Nucleus accumbens (tissue), 56 donors: ENCODE measurements at places on chromosomes 16 and 17.

GRCh38 chr16:60181536-60181935 is 1447.4 kb upstream of the GOT2 start:
- no peak for DNase-seq

DNA sequence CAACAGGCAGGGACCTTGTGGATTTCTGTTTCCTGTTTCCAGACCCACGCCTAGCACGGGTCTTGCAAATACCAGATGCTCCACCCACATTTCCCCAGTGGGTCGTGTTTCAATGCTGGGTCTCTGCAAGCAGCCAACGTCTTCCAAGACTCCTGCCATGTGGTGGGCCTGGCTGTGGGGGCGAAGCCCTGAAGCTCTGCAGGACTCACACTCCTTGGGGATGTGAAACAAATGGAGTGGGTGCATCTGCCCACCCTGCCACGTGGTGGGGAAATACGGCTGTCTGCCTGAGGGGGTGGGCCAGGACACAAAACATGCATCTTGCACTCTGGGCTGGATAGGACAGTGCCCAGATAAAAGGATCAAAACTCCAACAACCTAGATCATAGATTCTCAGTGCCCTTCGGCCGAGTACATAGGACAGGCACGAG is 32.6 kb downstream of the FA2H start:
- no peak for DNase-seq

DNA sequence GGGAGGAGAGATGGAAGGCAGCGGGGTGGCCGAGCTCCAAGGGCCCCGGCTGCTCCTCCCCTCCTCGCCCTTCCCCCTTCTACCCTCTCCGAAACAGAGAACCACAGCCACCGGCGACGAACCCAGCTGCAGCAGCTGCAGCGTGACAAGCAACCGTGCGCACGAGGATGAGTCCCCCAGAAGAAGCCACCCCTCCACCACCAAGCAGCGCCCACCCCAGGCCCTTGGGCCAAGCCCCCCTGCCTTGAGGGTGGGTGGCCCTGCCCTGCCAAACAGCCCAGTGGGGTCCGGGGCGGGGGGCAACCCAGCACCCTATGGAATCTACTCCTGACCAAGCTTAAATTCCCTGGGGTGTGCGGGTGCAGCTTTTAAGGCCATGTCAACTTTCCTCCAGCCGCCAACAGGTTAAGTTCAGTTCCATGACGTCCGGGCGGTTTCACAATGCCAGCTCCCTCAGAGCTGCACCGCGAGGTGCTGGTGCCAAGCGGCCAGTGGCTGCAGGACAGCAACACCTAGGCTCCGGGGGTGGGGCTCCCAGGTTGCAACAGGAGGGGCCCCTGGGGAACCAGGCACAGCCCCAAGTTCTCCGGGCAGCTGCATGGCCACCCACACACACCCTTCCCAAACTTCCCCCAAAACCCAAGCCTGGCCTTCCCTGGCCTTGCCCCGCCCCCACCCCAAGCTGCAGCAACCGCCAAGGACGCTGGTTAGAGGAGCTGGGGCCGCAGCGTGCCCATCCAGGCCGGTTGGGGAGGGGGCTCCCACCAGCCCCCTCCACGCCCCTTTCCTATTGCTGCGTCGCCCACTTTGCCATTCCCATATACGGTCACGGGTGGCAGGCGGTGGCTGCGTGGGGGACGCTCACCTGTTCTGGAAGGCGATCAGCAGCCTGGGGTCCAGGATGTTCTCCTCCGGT is 2.0 kb downstream of the CBX4 start:
- no peak for DNase-seq

- no peak for DNase-seq
Measured at GRCh38 chr17:57614742-57615141, 130.4 kb downstream of the CCDC182 start.

DNA sequence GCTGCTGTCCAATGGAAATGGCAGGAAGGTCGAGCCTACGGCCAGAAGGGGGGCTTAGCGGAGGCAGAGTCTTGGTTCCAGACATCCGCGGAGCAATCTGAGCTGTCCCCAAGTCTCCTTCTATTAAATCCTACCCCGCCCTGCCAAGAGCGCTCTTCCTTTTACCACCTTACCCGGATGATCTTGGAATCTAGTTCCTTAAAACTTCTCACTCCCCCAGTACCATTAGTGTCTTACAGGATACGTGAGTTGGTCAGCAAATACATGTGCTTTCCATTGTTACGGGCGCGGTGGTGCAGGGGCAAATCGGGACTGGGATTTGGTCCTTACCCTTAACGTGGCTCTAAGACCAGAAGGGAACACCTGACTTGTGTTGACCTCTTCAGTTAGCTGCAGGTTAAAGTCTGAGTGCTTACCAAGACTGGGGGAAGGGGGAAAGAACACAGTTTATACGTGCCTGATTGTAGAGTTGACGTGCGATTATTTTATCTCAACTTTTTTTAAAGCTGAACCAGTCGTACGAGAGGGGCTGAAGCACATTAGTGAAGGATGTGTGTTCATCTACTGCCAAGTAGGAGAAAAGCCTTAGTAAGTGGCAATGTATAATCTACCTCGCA is 495 bp downstream of the TXNDC17 start:
- DNase-seq: no peak

DNA sequence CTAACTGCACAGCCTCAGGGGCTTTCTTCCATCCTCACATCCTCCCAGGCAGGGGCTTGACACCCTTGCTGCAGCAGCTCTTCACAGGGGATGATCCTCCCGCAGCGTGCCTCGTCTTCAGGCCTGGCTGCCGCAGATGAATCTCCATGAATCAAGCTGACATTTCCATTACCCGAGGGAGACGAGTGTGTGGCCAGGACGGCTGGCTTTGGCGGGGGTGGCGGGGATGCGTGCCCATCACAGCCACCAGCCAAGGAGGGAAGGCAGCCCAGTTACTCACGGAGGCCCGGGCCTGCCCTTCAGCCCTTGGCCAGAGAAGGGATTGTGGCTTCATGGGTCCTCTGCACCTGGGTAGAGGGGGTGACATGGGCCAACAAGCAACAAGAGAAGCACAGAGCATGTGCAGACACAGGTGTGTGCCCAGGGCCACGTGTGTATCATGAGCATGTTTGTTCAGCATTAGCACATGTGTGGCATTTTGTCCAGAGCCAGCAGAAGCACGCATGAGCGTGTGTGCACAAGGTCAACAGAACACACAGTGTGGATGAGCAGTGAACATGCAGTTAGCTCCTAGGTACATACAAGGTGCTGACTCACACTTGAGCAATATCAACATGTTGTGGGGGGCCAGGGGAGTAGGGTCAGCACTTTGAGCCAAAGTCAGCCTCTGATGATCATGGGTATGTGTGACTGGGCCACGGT is 236.4 kb downstream of the KATNIP start:
- no peak for DNase-seq

DNA sequence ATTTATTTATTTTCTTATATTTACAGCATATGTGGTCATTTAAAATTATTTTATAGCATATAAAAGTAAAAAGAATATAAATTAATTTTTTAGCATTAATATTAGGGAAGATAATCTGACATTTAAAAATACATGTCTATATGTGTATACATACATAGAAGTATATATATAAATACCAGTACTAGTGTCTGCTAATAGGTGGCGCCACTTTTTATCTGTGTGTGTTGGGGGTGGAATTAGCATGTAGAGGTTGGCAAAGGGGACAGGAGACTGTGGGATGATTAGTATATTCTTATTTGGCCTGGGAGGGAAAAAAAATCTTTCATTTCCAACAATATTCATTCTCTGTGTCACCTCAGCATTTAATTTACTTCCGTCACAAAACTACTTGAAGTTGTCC is 359.1 kb downstream of the WWOX start:
- DNase-seq: no peak

- DNase-seq: no peak
Measured at GRCh38 chr16:29876217-29876593, 13.2 kb upstream of the CDIPT start.

GRCh38 chr16:68790130-68790761 is 53.1 kb upstream of the TANGO6 start:
- no peak for DNase-seq

- DNase-seq: no peak
Measured at GRCh38 chr17:78202666-78203065, 11.4 kb upstream of the BIRC5 start.

DNA sequence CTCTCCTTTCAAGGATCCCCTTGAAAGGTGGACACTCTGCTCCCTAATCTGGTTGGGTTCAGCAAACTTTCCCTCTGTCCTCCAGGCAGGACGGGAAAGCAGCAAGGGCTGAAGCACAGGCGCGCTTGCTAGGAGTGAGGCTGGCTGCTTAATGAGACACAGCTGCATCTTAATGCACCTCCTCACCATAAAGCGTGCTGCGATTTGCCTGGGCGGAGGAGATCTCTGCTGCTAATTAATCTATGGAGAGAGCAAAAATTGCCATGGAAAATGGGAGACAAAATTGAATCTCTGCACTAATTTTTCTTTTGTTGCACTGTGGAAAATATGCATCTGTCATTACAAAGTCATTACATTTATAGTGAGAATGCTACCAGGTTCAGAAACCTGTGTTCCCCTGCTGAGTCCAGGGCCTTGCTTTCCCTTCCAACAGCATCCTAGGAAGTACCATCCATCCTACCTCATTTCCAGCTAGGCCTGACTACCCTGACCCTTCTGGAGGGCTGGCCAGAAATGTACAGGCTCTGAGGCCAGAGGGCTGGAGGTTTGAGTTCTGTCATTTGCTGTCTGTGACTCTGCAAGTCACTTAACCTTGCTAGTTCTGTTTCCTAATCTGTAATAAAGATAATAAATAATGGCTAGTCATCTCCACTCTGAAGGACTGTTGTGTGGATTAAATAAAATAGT is 43.5 kb upstream of the BCAR1 start:
- no peak for DNase-seq

- no peak for DNase-seq
Measured at GRCh38 chr16:506246-506546, 21.3 kb upstream of the CAPN15 start.

DNA sequence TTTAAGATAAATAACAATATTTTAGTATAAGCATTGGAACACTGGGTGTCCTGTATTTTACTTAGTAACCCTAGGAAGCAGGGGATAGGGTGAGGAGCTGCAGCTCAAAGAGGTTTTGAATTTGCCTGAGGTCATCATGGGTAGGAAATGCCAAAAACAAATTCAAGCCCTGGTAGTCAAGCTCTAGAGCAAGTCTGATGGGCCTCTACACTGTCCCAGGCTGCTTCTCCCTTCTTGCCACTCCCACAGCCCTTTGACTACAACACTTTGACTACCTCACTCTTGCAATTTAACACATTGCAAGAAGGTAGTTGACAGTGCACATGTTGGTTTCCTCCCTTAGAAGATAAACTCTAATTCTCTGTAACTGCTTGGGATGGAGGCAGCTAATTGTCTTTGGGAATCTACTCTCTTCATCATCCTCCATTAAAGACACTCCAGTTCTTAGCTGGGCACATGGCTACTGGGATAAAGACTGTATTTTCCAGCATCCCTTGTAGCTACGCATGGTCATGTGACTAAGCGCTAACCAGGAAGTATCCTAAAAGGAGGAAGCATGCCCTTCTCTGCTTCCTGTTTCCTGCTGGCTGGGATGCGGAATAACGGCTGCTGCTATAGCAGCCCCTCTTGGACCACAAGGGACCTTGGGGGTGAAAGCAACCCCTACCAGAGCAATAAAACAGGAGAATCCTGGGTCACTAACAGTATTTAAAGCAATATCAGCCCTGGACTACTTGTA is 30.7 kb upstream of the SSTR2 start:
- no peak for DNase-seq

- DNase-seq: no peak
Measured at GRCh38 chr16:21638573-21638975, 13.8 kb downstream of the IGSF6 start.

DNA sequence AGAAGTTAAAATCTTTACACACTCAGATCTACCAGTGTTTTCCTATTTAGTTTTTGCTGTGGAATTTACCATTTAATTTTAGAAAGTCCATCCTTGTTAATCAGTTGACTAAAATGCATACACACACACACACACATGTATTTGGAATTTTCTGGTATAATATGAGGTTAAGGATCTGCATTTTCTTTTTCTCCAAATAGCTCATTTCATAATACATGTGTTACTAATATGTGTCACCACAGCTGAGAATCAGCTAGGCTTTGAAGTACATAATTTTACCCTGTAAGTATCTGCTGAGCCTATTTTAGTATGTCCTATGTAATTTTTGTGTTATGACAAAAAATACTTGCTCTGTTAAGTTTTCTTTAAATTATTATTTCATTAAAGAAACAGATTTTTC is 143.2 kb downstream of the PHKB start:
- no peak for DNase-seq

GRCh38 chr17:60358606-60359225 is 33.2 kb downstream of the USP32 start:
- no peak for DNase-seq

DNA sequence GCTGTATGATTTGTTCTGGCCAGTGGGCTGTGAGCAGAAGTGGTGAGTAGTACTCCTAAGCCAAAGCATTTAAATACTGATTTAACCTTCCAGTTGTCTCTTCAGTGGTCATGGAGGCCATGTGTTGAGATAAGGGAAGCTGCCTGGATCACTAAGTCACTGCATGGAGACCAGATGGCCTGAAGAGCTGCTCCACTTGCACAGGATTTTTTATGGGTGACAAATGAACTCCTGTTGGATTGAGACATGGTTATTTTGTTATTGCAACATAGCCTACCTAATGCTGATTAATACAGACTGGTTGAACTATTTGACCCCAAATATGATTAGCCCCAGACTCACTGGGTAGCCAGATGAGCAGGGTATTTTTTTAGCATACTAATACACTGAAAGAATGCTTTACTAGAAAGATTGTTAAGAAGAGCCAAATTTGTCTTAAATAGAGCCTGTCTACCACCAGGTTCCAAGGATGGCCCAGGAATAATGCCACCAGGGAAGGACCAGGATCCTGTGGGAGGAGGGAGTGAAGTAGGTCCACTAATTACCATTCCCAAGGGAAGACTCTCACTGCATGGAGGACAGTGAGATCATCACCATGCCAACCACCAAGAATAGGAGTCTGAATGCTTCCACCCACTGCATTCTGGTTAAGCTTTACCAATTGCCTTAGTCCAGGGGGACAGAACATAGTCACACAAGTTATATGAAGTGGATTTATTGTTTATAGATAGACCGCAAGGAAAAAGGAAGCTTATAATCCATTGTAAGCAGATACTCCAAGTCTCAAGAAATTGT is 187.4 kb upstream of the IRX6 start:
- no peak for DNase-seq

DNA sequence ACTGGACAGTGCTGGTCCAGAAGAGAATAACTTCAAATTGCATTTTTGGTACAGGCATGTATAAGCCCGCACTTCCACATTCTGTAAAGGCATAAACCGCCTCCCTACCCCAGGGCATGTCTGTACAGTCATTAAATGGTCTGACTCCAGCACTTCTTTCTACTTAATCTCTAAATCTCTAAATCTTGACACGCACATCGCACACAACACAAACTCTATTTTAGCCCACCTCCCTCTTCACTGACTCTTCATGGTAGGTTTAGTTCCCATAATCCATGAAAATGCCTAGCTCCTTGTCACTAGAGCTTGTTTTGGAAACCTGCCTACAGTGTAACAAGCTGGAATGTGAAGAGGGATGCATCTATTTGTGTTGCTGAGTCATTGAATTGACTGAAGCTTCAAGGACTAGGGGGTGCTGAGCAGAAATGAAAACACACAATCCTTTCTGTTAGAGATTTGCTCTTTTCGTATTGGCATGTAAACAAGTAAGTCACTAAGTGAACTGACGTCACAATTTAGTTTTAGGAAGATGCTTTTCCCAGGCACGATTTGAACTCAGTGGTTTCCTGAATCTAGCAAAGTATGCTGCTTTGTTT is 1.6 kb upstream of the DUSP14 start:
- no peak for DNase-seq

- DNase-seq: no peak
Measured at GRCh38 chr16:11852092-11852809, 909 bp upstream of the RSL1D1 start.
